Fibroblast of skin of right biceps (primary cell): ENCODE measurements at places on chromosomes 7 and 10.

DNA sequence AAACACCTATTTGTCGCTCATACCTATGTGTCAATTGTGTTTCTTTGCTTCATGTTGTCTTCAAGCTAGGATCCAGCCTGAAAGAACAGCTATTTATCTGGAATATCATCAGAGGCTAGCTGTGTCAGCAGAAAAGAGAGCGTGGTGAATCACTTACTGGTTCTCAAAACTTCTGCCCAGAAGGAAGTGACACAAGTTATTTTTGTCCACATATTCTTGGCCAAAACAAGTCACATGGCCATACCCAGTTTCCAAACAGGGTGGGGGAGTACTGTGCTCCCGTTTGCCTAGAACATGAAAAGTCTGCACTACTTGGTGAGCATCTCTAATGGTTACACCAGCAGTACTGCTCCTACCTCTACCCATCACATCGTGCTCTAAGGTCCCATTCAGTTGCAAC, 160.9 kb upstream of the CSTF2T start:
- peak; percentile 48 for DNase-seq

DNA sequence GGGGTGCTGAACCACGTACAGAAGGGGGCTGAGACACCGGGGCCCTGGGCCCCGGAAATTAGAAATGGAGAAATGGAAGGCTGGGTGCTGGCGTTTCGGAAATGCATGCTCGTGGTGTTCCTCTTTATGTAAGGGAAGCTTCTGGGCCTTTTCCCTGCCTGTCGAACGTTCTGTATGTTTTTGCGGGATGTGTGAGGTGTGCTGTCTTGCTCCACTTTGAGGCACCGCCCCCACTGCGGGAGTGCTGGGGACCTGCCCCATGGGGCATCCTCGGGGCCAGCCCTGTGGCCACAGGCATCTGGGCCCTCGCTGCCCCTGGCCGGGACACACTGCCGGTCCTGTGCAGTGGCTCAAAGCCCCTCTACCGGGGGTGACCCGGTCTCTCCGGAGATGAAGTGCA, 1.7 kb upstream of the VENTX start:
- DNase-seq, result no peak

DNA sequence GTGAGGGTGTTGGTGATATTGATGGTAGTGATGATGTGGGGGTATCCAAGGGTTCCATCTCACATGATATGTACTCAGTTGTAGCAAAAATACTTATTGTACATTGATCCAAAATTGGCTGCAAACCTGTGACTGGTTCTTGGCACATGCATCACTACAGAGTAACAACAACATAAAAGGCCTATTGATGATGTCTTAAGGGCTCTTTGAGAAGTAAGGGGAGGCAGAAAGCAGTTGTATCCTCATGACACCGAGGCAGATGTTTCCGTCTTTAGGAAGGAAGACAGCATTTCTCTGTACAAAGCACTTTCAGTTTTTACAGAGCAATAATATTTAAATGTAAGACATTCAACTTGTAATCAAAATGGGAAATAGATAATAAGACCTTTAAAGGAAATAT, 34.5 kb downstream of the NRG3 start:
- DNase-seq, result no peak

DNA sequence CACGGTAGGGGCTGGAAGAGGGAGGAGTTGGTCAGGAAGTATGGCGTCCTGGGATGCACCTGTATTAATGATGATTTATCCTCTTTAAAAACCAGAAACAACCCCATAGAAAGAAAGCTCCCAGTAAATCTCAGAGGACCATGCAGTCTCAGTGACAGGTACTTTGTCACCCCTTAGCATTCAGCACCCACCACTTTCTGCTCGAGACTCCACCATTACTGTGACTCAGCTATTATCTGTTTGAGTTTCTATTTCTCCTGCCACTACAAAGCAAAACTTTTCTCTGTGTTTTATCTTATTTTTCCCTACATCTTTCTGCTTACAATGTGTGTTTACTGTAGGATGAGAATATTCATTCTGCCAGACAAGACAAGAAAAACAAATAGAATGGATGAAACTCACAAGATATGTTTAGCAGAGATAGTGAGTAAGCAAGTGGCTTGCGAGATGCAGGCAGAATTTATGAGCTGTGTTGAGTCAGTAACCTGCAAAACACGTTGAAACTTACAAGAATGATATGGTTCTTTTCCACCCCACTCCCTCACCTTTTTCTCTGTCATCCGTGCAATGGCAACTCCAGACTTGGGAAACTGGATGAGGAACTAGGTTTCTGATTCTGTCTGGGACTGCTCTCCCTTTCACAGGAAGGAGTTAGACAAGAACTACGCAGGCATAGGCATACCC, 127.1 kb downstream of the AOAH start:
- DNase-seq, result no peak

- no peak for DNase-seq
Measured at GRCh38 chr7:158527915-158528502, 59.6 kb downstream of the PTPRN2 start.

DNA sequence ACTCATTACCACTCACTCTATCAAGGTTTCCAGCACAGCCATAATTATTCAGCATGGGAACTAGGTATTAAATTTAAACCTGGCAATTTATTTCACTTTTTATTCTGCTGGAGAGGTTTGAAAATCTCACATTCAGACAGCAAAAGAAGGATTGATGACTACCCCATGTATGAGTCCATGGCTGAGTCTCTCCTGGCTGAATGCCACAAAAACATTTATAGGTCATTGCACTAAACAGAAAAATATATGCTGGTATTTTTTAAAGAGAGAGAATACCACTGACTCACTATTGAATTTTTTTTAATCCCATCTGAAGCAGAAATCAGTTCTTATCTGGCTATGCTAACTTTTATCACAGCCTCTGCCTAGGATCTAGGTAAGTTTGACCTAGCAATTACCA, 336.3 kb downstream of the PPP1R3A start:
- DNase-seq, result peak; percentile 48
